Activated CD4-positive, alpha-beta T cell treated with anti-CD3 and anti-CD28 coated beads, Interleukin-10, Interleukin-2, amounts not matched to agents 100 ng/mL and 50 ng/mL, durations not matched to agents 16 hours and 8 hours (primary cell): ENCODE measurements at places on chromosomes 7 and 10.
A peak's percentile ranks its signal among the peaks of the same experiment; 100 is the strongest.

DNA sequence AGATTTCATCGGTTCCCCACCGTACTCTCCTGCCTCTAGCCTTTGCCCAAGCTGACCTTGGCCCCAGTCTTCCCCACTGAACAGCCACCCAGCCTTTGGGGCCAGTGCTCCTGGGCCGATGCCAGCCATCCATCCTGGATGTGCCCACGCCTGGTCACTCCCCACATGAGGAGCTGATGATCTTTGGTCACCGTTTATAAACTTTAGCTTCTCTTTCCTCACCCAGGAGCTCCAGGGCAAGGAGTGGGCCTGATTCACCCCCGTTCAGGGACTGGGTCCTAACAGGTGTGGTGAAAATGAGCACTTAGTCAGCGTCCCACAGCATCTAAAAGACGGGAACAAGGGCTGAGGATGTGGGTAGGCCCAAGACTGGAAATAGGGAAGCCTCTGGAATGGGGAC, 22.9 kb downstream of the GTF2IRD1 start:
- DNase-seq, result no peak

GRCh38 chr7:4830176-4830575, 31.7 kb downstream of the PAPOLB start:
- peak; percentile 71 for DNase-seq

DNA sequence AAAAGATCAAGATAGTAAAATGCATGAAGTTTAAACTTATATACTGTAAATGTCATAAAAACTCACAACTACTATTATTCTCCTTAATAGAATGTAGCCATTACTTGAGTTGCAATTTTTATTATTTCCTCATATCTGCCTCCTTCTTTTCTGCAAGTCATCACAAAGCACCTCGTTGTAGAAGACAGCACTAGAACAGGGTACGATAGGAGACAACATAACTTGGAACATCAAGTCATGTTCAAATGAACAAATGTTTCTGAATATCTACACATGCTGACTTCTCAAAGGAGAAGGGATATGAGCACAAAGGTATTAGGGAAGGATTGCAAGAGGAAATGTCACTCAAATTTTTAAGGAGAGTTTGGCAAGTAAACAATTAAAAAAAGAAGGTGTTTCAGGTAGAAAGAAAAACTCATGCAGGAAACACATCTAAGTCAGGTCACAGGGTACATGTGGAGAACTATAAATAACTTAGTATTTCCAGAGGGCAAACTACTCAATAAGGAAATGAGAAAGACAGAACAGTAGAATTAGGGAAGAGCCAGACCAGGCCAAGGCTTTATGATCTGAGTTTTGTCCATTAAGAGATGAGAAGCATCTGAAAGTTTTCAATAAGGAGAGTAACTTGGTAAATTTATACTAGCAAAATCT, 186.7 kb downstream of the CRPPA start:
- no peak for DNase-seq

- DNase-seq, result no peak
Observed at GRCh38 chr10:75528392-75528791, 97.0 kb downstream of the LRMDA start.

- DNase-seq, result no peak
Observed at GRCh38 chr10:70684839-70685454, 12.6 kb downstream of the ADAMTS14 start.

- DNase-seq, result no peak
Observed at GRCh38 chr7:154990964-154991540, 11.9 kb downstream of the PAXIP1 start.

GRCh38 chr7:112594397-112594796, 113.6 kb downstream of the LSMEM1 start:
- DNase-seq, result no peak

DNA sequence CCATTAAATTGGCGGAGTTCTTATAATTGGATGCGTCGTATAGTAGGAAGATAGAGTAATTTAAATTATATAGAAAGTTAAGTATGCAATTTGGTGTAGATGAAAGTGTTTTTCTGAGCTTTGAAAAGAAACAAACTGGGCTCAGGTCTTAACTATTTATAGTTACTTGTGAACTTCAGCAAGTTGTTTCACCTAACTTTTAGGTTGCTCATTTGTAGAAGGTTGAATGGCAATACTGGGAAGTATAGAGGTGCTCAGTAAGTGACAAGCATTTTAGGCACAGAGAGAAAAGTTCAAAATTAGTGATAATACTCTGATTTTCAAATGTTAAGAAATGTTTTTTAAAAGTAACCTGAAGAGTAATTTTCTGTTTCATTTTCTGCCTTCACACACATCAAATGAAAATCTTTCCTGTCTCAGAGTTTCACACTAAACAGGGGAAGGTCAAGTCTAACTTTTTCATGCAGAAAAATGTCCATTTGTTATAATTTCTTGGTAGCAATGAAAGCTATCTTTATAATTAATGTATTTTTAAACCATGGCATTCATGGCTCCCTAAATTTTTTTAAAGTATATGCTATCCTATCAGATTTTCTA, 146.5 kb downstream of the PHF14 start:
- DNase-seq, result peak; percentile 13

GRCh38 chr7:105653441-105654005, 72.2 kb upstream of the EFCAB10 start:
- DNase-seq, result no peak

DNA sequence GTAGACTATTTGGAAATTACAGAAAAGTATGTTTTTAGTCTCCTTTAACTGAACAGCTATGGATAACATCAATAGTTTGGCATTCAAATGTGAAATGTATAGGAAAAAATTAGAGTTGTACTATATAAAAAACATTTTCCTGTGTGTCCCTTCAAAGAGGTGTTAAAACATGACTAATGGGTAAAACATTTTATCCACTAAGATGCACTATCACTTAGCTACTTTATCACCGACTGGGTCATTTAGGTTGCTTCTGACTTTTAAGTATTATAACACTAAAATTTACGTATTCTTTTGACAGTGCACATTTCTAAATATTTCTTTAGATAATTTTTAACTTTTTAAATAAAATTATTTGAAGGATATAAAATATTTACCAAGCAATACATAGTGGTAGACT, 77.6 kb downstream of the UBE2H start:
- no peak for DNase-seq

DNA sequence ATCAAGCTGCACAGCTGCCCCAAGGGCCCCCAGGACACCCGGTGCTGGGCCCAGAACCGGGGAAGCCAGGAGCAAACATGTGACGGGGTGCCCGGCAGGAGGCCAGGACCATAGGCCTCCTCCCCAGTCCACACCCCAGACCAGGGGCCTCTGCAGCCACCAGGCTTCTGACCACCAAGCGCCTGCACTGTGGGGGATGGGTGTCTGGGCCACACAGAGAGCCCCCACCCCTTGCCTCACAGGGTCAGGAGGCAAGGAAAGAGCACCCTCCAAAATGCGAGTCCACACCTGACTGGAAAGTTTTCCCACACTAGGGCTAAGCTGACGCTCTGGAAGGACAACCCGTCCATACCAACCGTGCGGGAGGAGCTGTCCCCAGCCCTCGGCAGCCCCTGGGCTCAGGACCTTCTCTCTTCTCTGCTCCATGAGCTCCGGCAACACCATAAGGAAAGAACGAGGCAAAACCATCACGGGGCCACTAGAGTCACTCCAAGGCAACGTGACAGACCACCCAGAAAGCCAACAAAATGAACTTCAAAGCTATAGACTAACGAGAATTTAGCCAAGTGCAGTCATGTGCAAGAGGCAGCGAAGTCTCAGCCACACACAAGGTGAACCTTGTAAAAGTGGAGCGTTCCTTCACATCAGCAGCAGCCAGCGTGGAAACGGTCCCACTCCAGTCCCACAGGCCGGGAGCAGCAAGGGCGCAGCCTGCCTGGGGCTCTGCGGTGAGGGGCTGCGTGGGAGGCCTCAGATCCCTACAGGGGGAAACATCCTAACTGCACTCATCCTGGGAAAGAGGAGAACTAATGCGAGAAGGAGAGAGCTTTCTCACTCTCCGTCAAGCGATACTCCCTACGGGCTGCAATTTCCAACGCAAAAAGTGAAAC, 5.1 kb downstream of the STK32C start:
- no peak for DNase-seq
